Activated CD8-positive, alpha-beta memory T cell treated with anti-CD3 and anti-CD28 coated beads for 1 hour (primary cell): ENCODE measurements at places on chromosomes 7 and 10.

DNA sequence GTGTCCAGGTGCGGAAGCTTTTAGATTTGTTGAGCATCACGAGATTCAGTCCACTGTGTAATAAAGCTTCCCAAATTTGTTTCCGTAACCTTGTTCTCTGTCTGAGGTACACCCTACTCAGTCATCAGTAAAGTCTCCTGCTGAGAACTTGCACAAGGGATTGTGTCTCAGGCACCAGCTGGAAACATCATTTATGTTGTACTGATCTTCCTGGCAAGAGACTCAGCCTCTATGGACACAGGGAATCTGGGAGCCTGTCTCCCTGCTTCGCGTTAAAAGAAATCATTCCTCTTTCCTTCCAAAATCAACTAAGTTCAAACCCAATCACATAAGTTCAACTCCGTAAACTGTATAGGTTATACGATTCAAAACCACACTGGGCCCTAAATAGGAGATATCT is 336.8 kb downstream of the GPR37 start:
- DNase-seq = no peak

DNA sequence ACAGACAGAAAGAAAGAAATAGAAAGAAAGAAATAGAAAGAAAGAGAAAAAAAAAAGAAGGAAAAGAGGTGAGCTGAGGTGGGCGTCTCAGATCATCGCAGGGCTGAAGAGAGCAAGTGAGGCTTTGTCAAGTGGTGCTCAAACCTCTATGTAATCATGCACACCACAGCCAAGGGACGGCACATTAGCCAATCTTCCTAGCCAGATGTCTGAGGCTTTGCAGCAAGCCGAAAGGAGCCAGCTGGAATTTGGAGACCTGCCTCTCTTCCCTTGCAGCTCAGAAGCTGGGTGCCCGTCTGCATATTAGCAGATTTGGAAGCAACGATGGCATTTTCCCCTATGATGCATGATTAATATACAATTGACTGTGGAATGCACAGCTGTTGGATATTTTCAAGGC is 52.5 kb downstream of the ADRA2A start:
- no peak for DNase-seq

GRCh38 chr7:128948312-128948973 is 10.7 kb downstream of the IRF5 start:
- no peak for DNase-seq

- DNase-seq = no peak
Measured at GRCh38 chr10:105800641-105801040, 1159.6 kb downstream of the SORCS3 start.

GRCh38 chr7:30549931-30550493 is 44.7 kb upstream of the GARS1 start:
- no peak for DNase-seq

- no peak for DNase-seq
Measured at GRCh38 chr7:123627851-123628250, 26.2 kb downstream of the ASB15 start.

- no peak for DNase-seq
Measured at GRCh38 chr10:11528286-11528685, 83.2 kb downstream of the USP6NL start.

- no peak for DNase-seq
Measured at GRCh38 chr10:129552119-129552518, 85.1 kb downstream of the MGMT start.

DNA sequence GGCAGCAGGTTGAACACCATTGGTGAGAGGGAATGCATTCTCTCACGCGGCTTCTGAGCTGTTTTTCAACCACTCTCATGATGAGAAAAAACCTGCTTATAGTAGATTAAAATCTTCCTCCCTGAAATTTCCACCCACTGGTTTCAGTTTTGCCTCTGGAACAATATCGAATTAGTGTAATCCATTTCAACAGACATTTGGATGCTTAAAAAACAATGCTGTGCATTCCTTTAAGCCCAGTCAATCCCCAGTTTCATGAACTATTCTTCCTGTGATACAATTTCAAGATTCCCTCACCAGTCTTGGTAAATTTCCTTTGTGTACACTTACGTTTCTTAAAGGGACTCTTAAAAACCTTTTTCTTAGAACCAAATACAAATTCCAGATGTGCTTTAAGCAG is 89.6 kb downstream of the ITIH5 start:
- no peak for DNase-seq
